ENCODE measurements at places on chromosomes 12 and 14. TPM values are rescaled to one million over a fixed set of nuclear protein-coding genes. Genes with fewer than 3 reads are reported as not detected.

The IL22 gene
- not detected for total RNA-seq

The COCH gene
- total RNA-seq, result not detected

The TAS2R42 gene
- not detected for total RNA-seq

The PTPRR gene
- total RNA-seq, result 0.18 TPM

The TSPAN8 gene
- total RNA-seq, result not detected

The RNF212B gene
- total RNA-seq, result not detected

The SVOP gene
- not detected for total RNA-seq

The IL31 gene
- not detected for total RNA-seq

The GPR132 gene
- total RNA-seq, result not detected

The CLEC4D gene
- total RNA-seq, result not detected

The STXBP6 gene
- total RNA-seq, result 18.6 TPM

The MIP gene
- not detected for total RNA-seq

The DGLUCY gene
- 44.1 TPM for total RNA-seq

The NUMB gene
- 32.3 TPM for total RNA-seq

The BHLHE41 gene
- 2.6 TPM for total RNA-seq

The PTPRQ gene
- total RNA-seq, result 6.4 TPM

The TPPP2 gene
- not detected for total RNA-seq

The LGMN gene
- total RNA-seq, result 19.3 TPM

The LMNTD1 gene
- total RNA-seq, result not detected

The SLC7A7 gene
- total RNA-seq, result 1.6 TPM

The TTC7B gene
- total RNA-seq, result 32.4 TPM

The APPL2 gene
- 44.8 TPM for total RNA-seq

The HOXC4 gene
- not detected for total RNA-seq

The KCNJ8 gene
- total RNA-seq, result 4.6 TPM

The PPM1H gene
- total RNA-seq, result not detected

The C12orf75 gene
- 334 TPM for total RNA-seq

The AGAP2 gene
- under 0.01 TPM for total RNA-seq

The FAIM2 gene
- total RNA-seq, result 0.29 TPM

The TAS2R10 gene
- total RNA-seq, result not detected

The L3HYPDH gene
- 21.8 TPM for total RNA-seq

The METTL25 gene
- 5.5 TPM for total RNA-seq

The GLS2 gene
- 0.71 TPM for total RNA-seq

The PLEKHD1 gene
- not detected for total RNA-seq

The SPIC gene
- total RNA-seq, result not detected

The B3GNT4 gene
- total RNA-seq, result not detected

The CDK4 gene
- 172 TPM for total RNA-seq

The KCNC2 gene
- not detected for total RNA-seq

The FLVCR2 gene
- 5.8 TPM for total RNA-seq

The RNASE7 gene
- total RNA-seq, result not detected

All from myometrial cell (primary cell).